HFFc6 (cell line): ENCODE measurements at places on chromosomes 7 and 10. TPM values are rescaled to one million over a fixed set of nuclear protein-coding genes. Genes with fewer than 3 reads are reported as not detected.

The NOS3 gene
- 0.59 to 2.0 TPM (median 0.60 TPM) in 3 replicates for total RNA-seq

The XRCC2 gene
- 2.0 to 4.2 TPM (median 3.8 TPM) in 3 replicates for total RNA-seq

The MYH16 gene
- total RNA-seq: not detected in 2 replicates

The C10orf105 gene
- not detected in 3 replicates for total RNA-seq

The CPEB3 gene
- 0.94 to 1.1 TPM (median 0.97 TPM) in 3 replicates for total RNA-seq

The CCT6A gene
- 150 to 197 TPM (median 180 TPM) in 3 replicates for total RNA-seq

The TMEM229A gene
- not detected in 3 replicates for total RNA-seq

The CRTAC1 gene
- not detected in 3 replicates for total RNA-seq

The UNCX gene
- not detected in 2 replicates for total RNA-seq

The SYT15B gene
- 0.32 to 2.0 TPM (median 0.52 TPM) in 3 replicates for total RNA-seq

The TRPV6 gene
- total RNA-seq: not detected in 3 replicates
